Esophagus mucosa (tissue), 1 donor: ENCODE measurements at places on chromosomes 11 and 22.

DNA sequence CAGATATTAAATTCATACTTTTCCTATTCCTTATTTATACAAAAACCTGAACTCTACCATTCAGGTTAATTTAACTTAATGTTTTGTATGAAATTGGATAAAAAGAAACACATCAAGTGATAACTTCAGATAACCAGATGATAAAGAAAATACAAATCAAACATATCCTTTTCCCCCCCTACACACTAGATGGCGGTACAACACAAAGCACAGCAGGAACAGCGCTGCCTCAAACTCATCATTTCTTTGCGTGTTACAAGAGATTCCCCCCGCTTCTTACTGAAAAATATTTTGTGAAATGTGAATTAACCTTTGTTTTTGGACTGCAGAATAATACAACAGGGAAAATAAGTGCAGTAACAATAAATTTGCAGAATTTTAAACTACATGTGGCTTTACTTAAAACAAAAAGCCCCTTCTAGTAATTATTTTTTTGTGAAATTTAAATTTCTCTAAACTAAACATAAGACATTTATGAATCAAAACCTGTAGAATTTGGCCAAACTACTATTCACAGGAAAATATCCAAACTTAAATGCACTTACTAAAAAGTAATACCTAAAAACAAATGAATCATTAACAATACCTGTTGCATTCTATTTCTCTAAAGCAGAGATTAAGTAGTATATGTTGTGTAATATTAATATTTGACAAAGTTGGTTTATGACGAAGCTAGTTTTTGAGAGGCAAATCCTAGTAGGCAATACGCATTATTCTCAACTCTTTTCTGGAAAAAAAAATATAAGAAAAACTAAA, 74.4 kb downstream of the ARHGAP32 start:
- ATAC-seq, result peak; percentile 69

DNA sequence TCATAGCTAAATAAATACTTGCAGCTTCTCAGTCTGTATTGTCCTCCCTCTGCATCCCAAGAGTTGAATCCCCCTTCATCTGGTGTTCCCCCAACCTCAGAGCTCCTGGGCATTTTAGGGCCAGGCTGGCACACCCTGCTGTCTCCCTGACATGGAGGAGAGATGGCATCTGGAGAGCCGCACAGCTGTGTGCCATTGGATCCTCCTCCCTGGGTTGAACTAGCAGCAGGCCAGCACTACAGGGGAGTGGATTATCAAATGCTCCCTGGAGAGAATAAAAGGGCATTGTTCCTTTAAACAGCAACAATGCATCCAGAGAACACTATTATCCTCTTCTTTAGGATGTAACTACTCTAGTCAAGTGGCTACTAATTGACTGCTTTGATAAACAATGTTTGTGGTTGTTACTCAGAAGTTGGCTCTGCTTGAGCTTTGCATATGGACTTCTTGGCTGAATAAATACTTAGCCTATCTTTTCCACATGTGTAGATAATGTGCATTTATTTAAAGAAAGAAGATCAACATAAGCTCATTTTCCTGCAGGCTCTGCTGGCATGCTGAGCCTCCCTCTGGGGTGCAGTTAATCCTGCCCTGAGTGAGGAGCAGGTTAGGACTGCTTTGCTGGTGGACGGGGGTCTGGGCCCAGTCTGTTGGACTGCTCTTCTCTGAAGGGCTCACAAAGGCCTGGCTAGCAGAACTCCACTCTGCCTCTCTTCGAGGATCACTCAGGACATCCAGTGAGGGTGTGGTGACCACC, 897.2 kb downstream of the TBC1D22A start:
- no peak for ATAC-seq

DNA sequence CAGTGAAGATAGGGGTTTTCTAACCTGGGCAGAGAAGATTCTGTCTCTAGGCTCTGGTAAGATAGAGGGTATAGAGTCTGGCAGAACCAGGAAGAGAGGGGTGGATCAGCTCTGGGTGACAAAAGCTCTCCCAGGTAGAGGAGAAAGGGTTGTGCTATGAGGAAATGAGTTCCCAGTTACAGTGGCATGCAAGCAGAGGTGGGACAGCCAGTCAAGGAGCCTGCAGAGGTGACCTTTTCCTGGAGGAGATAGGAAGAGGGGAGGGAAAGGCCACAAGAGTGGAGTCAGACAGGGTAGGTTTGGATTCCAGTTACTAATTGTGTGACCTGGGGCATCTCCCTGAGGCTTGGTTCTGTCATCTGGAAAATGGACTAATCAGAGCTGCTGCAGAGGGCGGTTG, 3.4 kb upstream of the CAPN5 start:
- no peak for ATAC-seq

GRCh38 chr11:19101796-19102520, 15.0 kb upstream of the ZDHHC13 start:
- ATAC-seq, result peak; percentile 78

DNA sequence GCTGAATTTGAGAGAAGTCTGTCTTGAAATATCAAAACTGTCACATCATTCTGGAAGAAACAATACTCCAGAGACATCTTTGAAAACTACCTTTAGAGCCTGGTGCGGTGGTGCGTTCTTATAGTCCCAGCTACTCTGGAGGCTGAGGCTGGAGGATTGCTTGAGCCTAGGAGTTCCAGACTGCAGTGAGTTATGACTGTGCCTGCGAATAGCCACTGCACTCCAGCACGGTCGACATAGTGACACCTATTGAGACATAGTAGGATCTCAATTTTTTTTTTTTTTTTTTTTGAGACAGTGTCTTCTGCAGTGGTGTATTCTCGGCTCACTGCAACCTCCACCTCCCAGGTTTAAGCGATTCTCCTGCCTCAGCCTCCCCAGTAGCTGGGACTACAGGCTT, 11.5 kb upstream of the AIFM3 start:
- no peak for ATAC-seq

- ATAC-seq, result no peak
Measured at GRCh38 chr22:39935612-39936011, 24.6 kb upstream of the TMA7B start.

GRCh38 chr22:44293876-44294275, 18.9 kb downstream of the SHISAL1 start:
- no peak for ATAC-seq

- ATAC-seq, result no peak
Measured at GRCh38 chr22:48182031-48182430, 1419.6 kb downstream of the TBC1D22A start.

DNA sequence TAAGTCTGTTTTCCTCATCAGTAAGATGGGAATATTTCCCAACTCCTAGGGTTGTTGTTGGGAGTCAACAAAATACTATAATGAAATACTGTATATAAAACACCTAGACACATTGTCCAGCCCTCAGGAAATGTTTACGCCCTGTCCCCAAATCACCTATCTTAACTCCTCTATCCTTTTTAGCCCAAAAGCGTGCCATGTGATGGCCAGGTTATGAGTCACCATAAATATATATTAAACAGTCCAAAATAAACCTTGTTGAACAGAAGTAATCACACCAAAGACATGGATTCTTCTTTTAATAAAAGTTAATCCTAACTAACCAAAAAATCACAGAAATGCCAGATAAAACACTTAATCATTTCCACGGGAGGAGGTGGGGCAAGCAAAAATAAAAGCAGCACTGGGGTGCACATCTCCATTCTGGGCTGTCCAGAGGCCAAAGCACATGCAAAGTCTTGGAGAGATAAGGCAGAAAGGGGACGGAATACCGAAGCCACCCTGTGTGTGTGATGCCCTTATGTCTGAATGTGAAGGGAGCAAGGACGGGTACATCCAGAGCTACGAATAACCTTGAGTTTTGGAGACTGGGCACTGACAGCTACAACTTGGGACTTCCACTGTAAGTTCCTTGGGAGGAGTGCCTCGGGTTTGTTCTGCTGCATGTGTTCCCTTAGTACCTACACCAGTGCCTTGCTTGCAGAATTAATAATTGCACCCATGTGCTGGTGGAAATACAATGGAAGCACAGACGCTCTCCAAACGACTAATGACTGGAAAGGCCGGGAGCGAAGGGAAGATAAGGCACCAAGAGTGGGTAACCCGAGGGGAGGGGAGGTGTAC, 1.1 kb downstream of the OSBP start:
- no peak for ATAC-seq

DNA sequence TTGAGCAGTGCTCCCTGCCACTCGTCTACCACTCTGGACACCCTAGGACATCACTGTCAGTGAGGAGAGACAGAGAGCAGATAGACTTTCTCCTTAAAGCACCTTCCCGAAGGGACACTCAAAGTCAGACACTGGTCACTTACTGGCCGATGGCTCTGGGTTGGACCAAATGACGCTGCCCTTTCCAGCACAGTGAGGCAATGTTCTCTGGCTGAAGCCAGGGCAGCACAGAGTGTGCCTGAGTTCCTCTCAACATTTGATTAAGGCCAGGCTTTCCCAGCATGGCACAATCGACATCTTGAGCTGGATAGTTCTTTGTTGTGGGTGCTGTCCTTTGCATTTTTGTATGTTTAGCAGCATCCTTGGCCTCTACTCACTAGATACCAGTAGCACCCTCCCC, 206.2 kb downstream of the CSNK2A3 start:
- ATAC-seq, result no peak

DNA sequence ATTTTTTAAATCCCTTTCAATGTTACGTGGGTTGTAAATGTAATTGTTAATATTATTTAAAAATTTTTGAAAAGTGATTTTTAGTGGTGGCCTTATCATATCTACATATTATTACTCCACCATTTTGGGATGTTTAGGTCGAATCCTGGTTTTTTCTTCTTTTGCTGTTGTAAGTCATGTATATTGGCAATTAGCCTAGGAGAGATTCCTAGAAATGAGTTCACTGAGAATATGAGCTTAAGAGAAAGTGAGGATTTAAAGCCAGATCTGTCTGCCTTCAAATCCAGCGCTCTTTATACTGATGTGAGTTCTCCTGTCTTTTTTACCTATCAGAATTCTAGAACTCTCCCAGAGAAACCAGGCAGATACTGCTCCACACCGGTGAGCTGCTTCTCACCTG, 56.1 kb downstream of the PTPRJ start:
- ATAC-seq, result no peak

DNA sequence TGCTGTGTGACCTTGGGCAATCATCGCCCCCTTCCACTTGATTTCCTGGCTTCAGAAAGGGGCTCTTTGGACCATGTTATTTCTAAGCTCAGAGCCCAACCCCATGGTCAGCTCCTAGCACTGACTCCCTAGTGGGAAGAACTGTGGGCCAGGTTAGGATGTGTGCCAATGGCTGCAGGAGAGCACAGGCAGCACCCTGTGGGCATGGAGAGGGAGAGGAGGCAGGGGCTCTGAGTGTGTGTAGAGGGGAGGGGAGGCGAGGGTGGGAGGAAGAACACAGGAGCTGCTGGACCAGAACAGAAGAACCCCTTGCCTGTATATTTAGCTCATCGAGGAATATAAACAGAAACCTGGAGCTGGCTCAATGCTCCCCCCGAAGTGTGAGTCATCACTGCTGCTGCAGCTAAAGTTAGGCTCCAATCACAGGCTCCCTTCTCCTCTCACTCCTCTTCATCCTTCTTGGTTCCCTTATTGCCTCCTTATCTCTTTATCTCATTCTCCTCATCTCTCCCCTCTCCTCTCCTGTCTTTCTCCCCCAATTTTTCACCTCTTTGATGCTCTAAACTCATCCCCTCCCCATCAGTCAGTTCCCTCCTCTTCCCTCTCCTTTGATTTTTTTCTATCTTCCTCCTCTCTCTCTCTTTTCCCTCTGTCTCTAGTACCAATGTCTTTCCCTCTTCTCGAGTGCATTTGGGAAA, 14.5 kb upstream of the RPS19BP1 start:
- no peak for ATAC-seq
